ENCODE measurements at places on chromosomes 6 and 20. TPM values are rescaled to one million over a fixed set of nuclear protein-coding genes. Genes with fewer than 3 reads are reported as not detected.

RGS17 gene
- total RNA-seq: 0.20 TPM

GRCh38 chr20:45959126-45959525, 12.9 kb downstream of the ZNF335 start:
- no peak for DNase-seq

GNAS-AS1 gene
- total RNA-seq: 1.7 TPM

PNLDC1 gene
- total RNA-seq: not detected

DNA sequence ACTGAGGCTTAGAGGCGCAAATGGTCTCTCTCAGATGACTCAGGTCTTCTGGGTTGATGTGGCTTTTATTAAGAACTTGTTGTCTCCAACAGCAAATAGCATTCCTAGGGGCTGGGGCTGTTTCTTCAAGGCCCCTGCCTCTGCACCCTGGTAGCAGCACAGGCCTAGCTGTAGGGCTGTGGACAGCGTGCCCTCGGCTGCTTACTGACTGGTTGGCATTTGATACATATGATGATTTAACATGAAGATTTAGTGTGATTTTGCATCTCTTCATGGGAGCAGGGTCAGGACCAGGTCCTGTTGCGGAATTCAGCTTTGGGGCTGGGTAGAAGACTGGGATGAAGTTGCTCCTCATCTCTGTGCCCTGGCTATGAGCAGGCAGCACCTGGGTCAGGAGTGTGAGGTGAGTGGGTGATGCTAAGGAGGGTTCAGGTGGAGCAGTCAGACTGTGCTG, 24.3 kb upstream of the IER3 start:
- DNase-seq: no peak

GRCh38 chr6:159513914-159514313, 179.1 kb downstream of the SOD2 start:
- peak; percentile 41 for DNase-seq

DNA sequence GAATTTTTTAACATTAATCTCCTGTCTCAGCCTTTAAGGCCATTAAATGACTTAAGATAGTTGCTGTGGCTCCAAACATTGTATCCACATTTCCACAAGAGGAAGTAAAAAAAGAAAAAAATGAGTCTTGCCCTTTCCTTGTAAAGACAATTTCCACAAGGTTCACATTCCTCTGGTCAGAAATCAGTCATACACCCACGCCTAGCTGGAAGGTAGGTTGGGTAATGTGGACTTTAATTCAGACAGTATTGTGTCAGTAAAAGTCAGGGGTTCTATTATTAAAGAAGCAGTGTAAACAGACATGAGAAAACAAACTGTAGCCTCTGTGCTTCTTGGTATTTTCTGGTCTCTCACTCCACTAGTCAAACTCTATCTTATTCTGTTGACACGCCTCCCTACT, 682.0 kb downstream of the GRIK2 start:
- no peak for DNase-seq
